Activated CD4-positive, alpha-beta T cell treated with anti-CD3 and anti-CD28 coated beads for 36 hours (primary cell): ENCODE measurements at places on chromosomes 11 and 22. TPM values are rescaled to one million over a fixed set of nuclear protein-coding genes. Genes with fewer than 3 reads are reported as not detected.

Gene LRRC74B
- total RNA-seq = not detected

Gene VWCE
- total RNA-seq = 6.8 TPM

Gene TRPC6
- not detected for total RNA-seq

Gene PLEKHA7
- 6.4 TPM for total RNA-seq

Gene PCSK7
- total RNA-seq = 95.0 TPM

Gene TCN1
- total RNA-seq = not detected

Gene RRAS2
- 48.0 TPM for total RNA-seq

Gene CUL5
- total RNA-seq = 19.7 TPM

Gene CHRM1
- not detected for total RNA-seq

Gene PHLDA2
- total RNA-seq = 3.7 TPM

Gene TCN2
- 0.12 TPM for total RNA-seq

Gene SLC5A12
- not detected for total RNA-seq

Gene CELF1
- 132 TPM for total RNA-seq

Gene CHST1
- 0.11 TPM for total RNA-seq

DNA sequence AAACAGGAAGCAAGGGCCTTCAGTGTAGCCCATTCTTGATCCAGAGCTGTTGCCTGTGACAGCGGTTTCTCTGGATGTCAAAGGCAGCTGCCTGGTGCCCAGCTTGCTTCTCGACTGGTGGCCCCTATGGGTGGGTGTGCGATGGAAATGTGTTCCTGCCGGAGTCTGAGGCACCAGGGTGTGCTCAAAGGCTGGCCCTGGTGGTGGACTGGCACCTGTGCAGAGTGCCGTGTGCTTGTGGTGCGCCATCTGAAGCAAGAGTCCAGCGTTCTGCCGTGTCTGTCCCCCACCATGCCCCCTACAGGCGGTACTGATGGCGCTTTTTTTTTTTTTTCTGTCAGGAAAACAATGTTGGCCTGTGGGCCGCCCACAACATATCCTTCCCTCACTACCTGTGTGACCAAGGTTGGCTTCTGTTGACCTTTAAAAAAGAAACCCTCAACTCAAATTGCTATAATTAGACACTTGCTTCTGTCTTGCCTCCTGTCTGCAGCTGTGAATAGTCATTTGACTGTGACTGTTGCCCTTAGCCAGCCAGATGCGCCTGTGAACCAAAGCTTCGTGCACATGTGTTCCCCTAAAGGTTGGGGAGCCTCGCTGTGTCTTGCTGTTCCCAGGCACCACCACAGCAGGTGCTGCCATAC lies 4.7 kb upstream of the RANBP1 start:
- H3K27me3 ChIP-seq = no peaks in the 10 kb centered on the region
- peak overlapping the region; percentile 93 for H3K27ac ChIP-seq
- peaks cover 29% of the 10 kb centered on the region for H3K4me1 ChIP-seq
- peak; percentile 66 for DNase-seq
- no peak overlapping the region for H3K4me3 ChIP-seq
- peaks cover 36% of the 10 kb centered on the region for H3K36me3 ChIP-seq

- H3K36me3 ChIP-seq = no peaks in the 10 kb centered on the region
- H3K4me1 ChIP-seq = no peaks in the 10 kb centered on the region
- no peak overlapping the region for H3K27ac ChIP-seq
- no peak for DNase-seq
- no peak overlapping the region for H3K4me3 ChIP-seq
- peaks cover 17% of the 10 kb centered on the region for H3K27me3 ChIP-seq
These were observed 100.9 kb upstream of the USP47 start for GRCh38 chr11:11740836-11741235.

GRCh38 chr22:50720301-50721256 lies 17.4 kb upstream of the ACR start:
- no peak for DNase-seq
- H3K4me3 ChIP-seq = no peak overlapping the region
- H3K27me3 ChIP-seq = no peaks in the 10 kb centered on the region
- no peak overlapping the region for H3K27ac ChIP-seq

DNA sequence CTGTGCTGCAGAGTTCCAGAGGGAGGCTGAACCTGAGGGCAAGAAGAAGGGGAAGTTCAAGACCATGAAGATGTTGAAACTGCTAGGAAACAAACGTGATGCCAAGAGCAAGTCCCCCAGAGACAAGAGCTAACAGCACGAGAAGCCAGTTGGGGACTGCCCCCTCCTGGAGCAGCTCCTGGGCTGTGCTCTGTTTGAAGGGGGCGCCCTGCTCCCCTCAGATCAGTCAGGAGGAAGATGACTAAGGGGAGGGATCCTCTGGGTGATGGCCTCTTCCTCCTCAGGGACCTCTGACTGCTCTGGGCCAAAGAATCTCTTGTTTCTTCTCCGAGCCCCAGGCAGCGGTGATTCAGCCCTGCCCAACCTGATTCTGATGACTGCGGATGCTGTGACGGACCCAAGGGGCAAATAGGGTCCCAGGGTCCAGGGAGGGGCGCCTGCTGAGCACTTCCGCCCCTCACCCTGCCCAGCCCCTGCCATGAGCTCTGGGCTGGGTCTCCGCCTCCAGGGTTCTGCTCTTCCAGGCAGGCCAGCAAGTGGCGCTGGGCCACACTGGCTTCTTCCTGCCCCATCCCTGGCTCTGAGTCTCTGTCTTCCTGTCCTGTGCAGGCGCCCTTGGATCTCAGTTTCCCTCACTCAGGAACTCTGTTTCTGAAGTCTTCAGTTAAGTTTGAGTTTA lies 12.6 kb downstream of the C22orf23 start:
- no peaks in the 10 kb centered on the region for H3K4me1 ChIP-seq
- DNase-seq = no peak
- peaks cover 6% of the 10 kb centered on the region for H3K36me3 ChIP-seq
- no peak overlapping the region for H3K27ac ChIP-seq

DNA sequence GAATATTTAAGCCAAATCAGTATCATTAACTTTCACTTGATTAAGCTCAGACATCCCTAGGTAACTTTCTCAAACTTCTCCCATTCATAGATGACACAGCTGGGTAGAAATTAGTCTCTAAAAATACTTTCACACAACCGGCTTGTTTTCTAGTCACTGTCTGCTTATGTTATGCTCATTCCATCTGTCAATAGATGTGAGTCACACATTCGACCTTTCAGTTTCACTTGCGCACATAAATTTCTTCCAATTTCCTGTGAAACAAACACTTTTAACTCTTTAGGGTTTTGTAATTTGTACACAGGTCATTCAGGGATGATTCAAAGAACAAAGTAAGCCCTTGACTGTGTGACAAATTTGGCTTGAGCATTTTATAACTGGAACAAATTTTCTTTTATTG lies 723.0 kb downstream of the KCNA4 start:
- H3K4me3 ChIP-seq = no peak overlapping the region
- H3K27ac ChIP-seq = no peak overlapping the region
- no peaks in the 10 kb centered on the region for H3K27me3 ChIP-seq
- H3K4me1 ChIP-seq = no peaks in the 10 kb centered on the region

DNA sequence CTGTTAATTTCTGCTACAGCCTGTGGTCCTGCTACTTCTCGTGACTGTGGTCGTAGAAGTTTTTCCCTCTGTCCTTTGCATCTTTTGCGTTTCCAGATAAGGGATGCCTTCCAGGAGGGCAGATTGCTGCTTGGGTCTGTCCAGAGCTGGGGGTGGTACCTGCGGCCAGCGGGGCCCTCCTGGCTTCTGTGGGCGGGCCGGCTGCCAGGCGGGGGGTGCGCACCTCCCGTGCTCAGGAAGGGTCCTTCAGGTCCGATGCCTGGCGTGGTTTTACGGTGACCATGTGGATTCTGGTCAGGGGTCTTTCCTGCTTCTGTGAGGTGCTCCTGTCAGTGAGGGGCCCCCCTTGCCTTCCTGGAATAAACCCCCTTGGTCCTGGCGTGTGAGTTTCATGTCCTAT lies 84.8 kb downstream of the KCNQ1 start:
- no peak overlapping the region for H3K27ac ChIP-seq
- no peaks in the 10 kb centered on the region for H3K36me3 ChIP-seq
- no peaks in the 10 kb centered on the region for H3K27me3 ChIP-seq
- H3K4me1 ChIP-seq = peaks cover 35% of the 10 kb centered on the region

DNA sequence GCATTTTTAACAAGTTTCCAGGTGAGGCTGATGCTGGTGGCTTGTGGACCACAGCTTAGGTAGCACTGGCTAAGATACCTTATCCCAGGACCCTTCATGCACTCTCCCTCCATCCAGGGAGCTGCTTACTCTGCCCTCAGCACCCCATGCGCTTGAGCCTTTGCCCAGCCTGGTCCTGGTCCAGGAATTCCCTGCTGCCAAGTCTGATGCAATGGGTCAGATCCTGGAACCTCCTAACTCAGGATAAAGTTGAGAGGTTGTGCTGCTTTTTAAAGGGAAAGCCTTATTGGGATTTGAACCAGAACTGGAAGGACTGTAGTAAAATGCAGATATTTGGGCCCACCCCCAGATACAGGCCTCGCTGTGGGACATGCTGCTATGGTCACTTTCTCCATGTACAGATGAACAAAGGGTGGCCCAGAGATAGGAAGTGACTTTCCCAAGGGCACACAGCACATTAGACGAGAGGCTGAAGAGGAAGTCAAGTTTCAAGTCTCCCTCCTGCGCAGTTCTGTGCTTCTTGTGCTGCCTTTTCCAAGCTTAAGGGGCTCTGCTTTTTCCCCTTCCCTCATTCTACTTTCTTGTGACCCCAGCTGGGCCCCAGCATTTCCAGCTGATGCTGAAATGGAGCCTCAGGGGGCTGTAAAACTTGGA lies 824 bp upstream of the LGALS12 start:
- H3K27me3 ChIP-seq = no peaks in the 10 kb centered on the region
- H3K4me3 ChIP-seq = no peak overlapping the region
- peaks cover 11% of the 10 kb centered on the region for H3K4me1 ChIP-seq
- peaks cover 2% of the 10 kb centered on the region for H3K36me3 ChIP-seq
- no peak overlapping the region for H3K27ac ChIP-seq

DNA sequence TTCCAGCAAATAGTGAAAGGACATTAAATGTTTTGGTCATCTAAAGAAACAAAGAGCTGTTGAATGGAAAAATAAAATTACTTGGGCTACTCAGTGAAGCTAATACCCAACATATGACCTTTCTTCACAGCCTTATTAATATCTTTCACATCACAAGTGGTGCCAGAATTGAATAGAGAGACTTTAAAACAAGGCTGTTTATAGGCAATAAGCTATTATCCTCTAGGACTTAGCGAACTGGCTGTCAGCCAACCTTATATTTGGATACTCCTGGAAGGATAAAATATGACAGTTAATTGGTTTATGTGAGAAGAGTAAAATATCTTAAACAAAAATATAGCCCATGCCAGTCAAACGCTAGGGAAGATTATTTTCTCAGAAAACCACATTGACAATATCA lies 225.5 kb upstream of the BLID start:
- no peaks in the 10 kb centered on the region for H3K4me1 ChIP-seq
- H3K27me3 ChIP-seq = peaks cover 5% of the 10 kb centered on the region
- H3K36me3 ChIP-seq = no peaks in the 10 kb centered on the region
- H3K27ac ChIP-seq = no peak overlapping the region
- no peak overlapping the region for H3K4me3 ChIP-seq

GRCh38 chr11:81070948-81071347 lies 1630.1 kb upstream of the TENM4 start:
- H3K4me3 ChIP-seq = no peak overlapping the region
- H3K27ac ChIP-seq = no peak overlapping the region
- no peaks in the 10 kb centered on the region for H3K4me1 ChIP-seq
- DNase-seq = no peak
- no peaks in the 10 kb centered on the region for H3K27me3 ChIP-seq

DNA sequence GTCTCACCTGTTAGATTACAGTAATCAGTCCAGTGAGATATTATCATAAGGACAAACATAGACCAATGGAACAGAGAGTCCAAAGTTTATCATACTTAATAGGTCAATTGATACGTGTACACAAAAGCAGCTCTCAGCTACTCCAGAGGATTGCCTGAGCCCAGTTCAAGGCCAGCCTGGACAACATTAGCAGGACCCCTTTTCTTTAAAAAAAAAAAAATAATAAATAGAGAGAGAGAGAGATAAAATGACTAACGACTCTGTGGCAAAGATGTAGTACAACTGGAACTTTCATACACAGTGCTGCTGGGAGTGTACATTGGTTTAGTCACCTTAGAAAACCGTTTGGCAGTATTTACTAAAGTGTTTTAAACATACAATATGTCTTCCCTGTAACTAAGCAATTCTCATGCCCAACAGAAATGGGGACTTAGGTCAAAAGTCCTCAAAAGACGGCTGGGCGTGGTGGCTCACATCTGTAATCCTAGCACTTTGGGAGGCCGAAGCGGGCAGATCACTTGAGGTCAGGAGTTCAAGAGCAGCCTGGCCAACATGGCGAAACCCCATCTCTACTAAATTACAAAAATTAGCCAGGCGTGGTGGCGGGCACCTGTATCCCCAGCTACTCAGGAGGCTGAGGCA lies 10.6 kb downstream of the SNX32 start:
- H3K4me1 ChIP-seq = no peaks in the 10 kb centered on the region
- DNase-seq = no peak
- H3K4me3 ChIP-seq = no peak overlapping the region
- H3K27ac ChIP-seq = no peak overlapping the region

DNA sequence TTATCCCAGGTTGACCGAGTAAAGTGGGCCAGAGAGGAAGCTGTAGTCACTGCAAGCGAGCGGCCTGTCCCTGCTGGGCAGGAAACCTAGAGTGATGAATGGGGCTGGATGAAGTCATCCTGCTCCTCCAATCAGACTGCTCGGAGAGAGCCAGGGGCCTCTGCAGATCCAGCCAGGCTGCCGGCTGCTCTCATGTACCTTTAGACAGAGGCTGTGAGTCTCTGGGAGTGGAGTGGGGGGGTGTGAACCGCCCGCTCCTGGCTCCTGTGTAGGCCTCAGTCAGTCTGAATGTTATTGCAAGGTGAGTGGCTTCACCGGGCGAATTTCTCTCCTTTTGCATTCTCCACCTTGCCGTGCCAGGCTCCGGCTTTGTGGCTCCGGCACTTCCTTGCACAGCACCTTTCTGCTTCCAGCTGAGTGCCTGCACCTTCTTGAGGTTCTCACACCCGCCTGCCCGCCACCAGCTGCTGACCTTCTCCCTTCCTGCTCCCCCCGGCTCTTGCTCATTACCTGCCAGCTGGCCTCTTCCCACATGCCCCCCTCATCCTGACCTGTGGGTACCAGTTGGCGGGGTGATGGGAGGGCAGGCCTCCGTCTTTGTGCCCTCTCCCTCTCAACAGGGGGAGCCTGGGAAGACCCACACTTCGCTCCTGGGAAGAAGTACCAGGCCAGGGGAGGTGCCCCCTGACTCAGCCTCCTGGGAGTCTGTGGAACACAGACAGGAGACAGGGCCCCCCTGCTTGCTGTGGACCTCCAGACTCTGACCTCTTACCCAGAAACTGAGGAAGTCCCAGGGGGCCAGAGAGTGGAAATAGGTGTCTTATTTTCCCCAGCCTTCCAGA lies 79.9 kb downstream of the GRAMD1B start:
- no peak overlapping the region for H3K27ac ChIP-seq
- H3K4me3 ChIP-seq = no peak overlapping the region
- no peak for DNase-seq
- H3K27me3 ChIP-seq = no peaks in the 10 kb centered on the region

DNA sequence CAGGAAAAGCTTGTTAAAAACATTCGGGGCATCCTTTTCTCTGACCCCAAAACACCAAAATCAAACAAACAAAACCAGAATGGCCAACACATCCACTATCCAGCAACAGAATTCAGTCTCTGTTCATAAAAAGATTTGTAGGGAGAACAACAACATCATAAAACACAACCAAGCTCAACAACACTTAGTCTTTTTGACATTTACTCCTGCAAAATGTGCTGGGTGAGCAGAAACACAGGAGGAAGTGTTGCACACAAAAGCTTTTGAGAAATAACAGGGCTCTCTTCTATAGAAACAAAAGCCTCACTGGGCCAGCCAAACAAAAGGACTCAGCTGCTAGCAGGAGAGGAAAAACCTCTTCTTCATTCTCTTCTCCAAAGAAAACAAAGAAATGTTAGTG lies 736.0 kb upstream of the CCDC90B start:
- no peak overlapping the region for H3K4me3 ChIP-seq
- H3K27ac ChIP-seq = no peak overlapping the region
- H3K36me3 ChIP-seq = no peaks in the 10 kb centered on the region
- DNase-seq = no peak
